Transverse colon (tissue), 4 donors: ENCODE measurements at places on chromosomes 5 and 9.
A peak's percentile ranks its signal among the peaks of the same experiment; 100 is the strongest.

DNA sequence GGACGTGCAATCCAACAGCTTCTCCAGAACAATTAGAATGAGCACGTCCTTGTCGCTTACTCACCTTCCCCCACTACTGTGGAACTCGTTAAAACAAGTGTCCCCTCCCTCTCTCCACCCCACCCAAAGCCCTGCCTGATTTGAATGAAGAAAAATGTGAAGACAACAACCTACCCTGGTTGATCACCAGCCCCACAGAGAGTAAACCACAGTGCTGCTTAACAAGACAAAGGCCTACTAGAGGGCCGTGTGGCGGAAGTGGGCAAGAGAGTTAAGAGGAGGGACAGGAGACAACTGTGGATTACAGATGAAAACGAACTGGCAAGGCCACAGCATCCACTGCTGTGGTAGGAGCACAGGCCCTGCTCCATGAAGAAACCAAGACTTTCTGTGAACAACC, 51.1 kb downstream of the CDK5RAP2 start:
- no peaks in the 10 kb centered on the region for H3K27me3 ChIP-seq
- no peaks in the 10 kb centered on the region for H3K4me1 ChIP-seq
- no peak overlapping the region for H3K4me3 ChIP-seq
- H3K36me3 ChIP-seq, result peaks cover 60% of the 10 kb centered on the region

DNA sequence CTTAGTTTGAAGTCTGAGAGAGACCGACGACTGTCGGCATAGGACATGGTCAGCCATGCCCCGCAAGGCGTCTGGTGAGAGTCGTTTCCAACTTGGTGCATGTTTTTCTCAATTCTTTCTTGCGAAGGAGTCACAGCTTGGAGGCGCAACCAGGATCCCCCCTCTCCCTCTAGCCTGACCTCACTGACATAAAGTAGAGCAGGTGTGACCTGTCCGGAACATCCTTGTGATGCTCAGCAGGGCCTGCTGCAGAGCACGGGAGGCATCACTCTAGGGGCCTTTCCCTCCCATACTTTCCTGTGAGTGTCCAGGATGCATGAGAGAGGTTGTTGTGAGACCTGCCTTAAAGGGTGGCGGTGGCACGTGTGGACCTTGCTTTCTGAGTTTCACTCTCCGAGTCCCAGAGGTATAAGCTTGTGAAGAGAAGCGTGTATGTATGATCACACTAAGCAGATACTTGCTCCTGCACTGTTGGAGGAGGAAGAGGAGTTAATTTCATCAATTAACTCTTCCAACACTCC, 5.0 kb downstream of the TENT4A start:
- H3K27ac ChIP-seq, result no peak overlapping the region
- H3K36me3 ChIP-seq, result no peaks in the 10 kb centered on the region
- H3K27me3 ChIP-seq, result no peaks in the 10 kb centered on the region
- no peak overlapping the region for H3K4me3 ChIP-seq
- no peak for DNase-seq

- no peak overlapping the region for H3K27ac ChIP-seq
- H3K4me1 ChIP-seq, result no peaks in the 10 kb centered on the region
- no peak for DNase-seq
Observed at GRCh38 chr9:92170848-92171247, 55.6 kb upstream of the SPTLC1 start.

DNA sequence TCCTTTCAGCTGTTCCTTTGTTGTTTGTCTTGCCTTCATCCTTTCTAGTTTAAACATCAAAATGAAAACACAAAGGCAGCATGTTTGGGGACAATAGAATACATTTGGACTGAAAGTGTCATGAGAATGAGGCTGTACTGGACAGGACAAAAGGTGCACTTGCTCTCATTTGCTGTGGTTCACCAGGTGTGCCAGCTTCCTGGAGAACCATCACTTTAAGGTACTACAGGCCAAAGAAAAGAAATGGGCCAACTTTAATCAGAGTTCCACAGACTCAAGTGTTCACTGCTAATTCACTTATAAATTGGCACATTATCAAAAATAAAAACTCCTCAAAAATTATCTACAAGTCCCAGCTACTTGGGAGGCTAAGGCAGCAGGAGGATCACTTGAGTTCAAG, 53.8 kb downstream of the ABHD17B start:
- no peaks in the 10 kb centered on the region for H3K4me1 ChIP-seq
- H3K27ac ChIP-seq, result no peak overlapping the region
- DNase-seq, result no peak
- no peak overlapping the region for H3K4me3 ChIP-seq
- H3K27me3 ChIP-seq, result no peaks in the 10 kb centered on the region
- no peaks in the 10 kb centered on the region for H3K36me3 ChIP-seq

DNA sequence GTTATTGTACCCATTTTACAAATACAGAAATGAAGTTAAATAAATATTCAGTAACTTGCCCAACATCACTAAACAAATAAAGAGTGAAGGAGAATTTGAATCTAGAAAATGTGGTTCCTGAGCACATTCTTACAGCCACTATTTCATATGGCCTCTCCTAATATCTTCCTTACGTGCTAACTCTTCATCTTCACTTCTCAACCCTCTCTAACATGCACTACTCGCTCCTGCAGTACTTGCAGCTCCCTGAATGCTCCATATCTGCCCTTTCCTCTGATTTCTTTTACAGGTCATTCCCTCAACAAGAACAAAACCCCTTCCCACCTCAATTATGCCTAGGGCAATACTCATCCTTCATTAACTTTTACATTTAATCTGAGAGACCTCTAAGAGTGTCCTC, 711.5 kb downstream of the CETN3 start:
- no peak overlapping the region for H3K27ac ChIP-seq
- no peaks in the 10 kb centered on the region for H3K27me3 ChIP-seq
- no peaks in the 10 kb centered on the region for H3K4me1 ChIP-seq

GRCh38 chr5:154836225-154836624, 14.2 kb downstream of the FAXDC2 start:
- peaks cover 20% of the 10 kb centered on the region for H3K4me1 ChIP-seq
- H3K27me3 ChIP-seq, result no peaks in the 10 kb centered on the region
- H3K4me3 ChIP-seq, result no peak overlapping the region

DNA sequence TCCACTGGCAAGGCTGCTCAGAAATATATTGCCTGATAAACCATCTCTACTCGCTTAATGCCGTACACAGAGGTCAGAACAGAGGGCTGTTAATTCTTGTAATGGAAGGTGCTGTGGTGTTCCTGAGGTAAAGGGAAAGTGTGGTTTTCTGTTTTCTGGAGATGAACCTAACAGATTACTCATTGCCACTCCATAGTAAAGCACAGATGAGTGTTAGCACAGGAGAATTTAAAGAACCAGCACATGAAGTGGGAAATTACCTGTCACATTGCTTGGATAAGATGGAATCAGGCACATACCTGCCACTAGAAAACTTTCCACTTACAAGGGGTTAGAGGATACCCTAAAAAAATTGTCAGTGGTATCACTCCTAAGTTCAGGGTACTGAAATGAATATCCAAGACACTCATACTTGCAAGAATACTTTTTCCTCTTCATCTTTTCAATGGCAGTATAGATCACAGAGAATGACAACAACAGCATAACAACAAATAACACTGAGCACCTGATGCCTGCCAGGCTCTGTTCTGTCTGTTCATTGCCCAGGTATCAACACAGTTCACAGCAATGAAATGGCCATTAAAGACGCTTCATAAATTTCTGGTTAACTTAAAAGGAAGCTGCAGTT, 152.9 kb upstream of the GNA14 start:
- no peak for DNase-seq
- H3K4me1 ChIP-seq, result peaks cover 9% of the 10 kb centered on the region
- no peaks in the 10 kb centered on the region for H3K36me3 ChIP-seq
- H3K4me3 ChIP-seq, result no peak overlapping the region
- H3K27me3 ChIP-seq, result no peaks in the 10 kb centered on the region

GRCh38 chr5:141437221-141437620, 6.9 kb downstream of the PCDHGA12 start:
- no peak overlapping the region for H3K4me3 ChIP-seq
- DNase-seq, result no peak
- H3K36me3 ChIP-seq, result no peaks in the 10 kb centered on the region
- H3K27me3 ChIP-seq, result no peaks in the 10 kb centered on the region
- no peaks in the 10 kb centered on the region for H3K4me1 ChIP-seq

GRCh38 chr5:126359884-126360283, 63.3 kb upstream of the GRAMD2B start:
- no peak overlapping the region for H3K4me3 ChIP-seq
- no peaks in the 10 kb centered on the region for H3K36me3 ChIP-seq
- H3K4me1 ChIP-seq, result peaks cover 38% of the 10 kb centered on the region
- H3K27me3 ChIP-seq, result no peaks in the 10 kb centered on the region

DNA sequence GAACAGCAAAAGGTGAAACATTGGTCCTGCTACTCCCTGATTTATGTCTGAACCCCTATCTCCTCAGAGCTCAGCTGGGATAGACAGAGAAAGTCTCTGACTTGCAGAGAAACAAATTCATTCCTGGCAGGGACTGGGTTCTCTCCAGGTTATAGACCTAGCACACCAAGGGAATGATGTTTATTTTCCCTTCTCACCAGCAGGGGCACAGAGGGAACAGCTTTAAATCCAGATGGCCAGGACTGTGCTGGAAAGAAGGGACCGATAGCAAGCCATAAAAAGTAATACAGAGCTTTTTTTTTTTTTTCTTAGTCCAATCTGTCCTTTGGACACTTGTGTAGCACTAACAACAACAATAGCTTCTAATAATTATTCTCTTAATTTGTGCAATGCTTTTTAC, 141.1 kb upstream of the C9orf72 start:
- no peaks in the 10 kb centered on the region for H3K27me3 ChIP-seq
- no peaks in the 10 kb centered on the region for H3K36me3 ChIP-seq
- no peak for DNase-seq
- H3K27ac ChIP-seq, result no peak overlapping the region

- no peak for DNase-seq
- H3K4me3 ChIP-seq, result no peak overlapping the region
- H3K27ac ChIP-seq, result peak overlapping the region; percentile 89
- H3K4me1 ChIP-seq, result peaks cover 20% of the 10 kb centered on the region
- no peaks in the 10 kb centered on the region for H3K36me3 ChIP-seq
- no peaks in the 10 kb centered on the region for H3K27me3 ChIP-seq
Observed at GRCh38 chr9:94140791-94141790, 56.8 kb downstream of the PTPDC1 start.

DNA sequence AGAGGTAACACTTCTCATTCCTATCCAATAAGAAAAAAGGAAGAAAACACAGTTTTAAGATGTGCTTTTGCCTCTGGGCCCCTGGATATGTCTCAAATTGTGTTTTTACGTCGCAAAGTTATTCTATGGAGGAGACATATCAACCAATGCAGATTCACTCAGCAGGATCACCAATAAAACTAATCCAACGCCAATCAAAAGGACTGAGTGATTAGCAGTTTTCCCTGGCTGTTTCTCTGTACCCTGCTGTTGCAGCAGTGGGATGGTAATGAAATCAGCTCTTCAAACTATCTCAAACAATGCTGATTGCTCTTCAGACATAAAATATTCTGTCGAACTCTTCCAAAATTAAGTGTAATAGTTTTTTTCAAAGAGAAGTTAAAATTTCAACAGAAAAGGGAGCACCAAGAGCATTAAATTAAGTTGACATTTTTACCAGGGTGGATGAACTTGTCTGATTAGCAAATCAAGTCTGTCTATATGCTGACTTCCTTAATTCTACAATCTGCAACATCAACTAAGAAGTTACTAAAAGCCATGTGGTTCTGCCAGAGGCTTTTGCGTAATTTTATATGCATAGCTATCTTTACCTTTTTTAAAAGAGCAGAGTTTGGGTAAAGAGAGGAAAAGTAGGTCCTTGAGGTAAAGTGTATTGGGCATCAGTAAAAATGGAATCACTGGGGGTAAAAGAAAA, 9.7 kb upstream of the HK3 start:
- no peak for DNase-seq
- peaks cover 39% of the 10 kb centered on the region for H3K36me3 ChIP-seq
- no peaks in the 10 kb centered on the region for H3K27me3 ChIP-seq
- no peak overlapping the region for H3K4me3 ChIP-seq

GRCh38 chr9:89718651-89719050, 113.8 kb downstream of the GADD45G start:
- no peaks in the 10 kb centered on the region for H3K27me3 ChIP-seq
- no peak overlapping the region for H3K4me3 ChIP-seq
- H3K27ac ChIP-seq, result no peak overlapping the region
- H3K36me3 ChIP-seq, result no peaks in the 10 kb centered on the region

DNA sequence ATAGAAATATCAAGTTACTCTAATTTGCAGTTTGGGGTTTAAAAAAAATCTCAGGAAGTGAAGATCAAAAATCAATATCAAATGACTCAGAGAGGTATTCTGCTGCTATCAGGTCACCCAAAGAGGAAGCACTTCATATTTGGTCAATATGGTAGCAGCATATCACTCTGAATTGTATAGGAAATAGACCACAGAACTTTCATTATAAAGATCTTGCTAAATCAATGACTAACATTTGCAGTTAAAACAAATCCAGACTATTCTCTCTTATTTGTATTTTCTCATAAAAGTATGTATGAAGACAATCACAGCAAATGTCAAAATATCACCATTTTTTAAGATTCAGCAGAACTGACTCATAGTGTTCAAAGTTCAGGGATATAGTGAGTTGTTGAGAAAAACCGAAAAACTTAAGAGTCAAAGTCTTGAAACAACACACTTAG, 105.8 kb upstream of the PCSK1 start:
- no peak for DNase-seq
- no peak overlapping the region for H3K4me3 ChIP-seq
